ENCODE measurements at places on chromosomes 11 and 22. TPM values are rescaled to one million over a fixed set of nuclear protein-coding genes. Genes with fewer than 3 reads are reported as not detected.
A peak's percentile ranks its signal among the peaks of the same experiment; 100 is the strongest.

RAB39A gene
- not detected for total RNA-seq

DDX25 gene
- not detected for total RNA-seq

FAM181B gene
- total RNA-seq, result not detected

UCP3 gene
- total RNA-seq, result 5.6 TPM

RFPL3 gene
- total RNA-seq, result not detected

MIAT gene
- 305 TPM for total RNA-seq

INSC gene
- not detected for total RNA-seq

ST13 gene
- total RNA-seq, result 122 TPM

DNA sequence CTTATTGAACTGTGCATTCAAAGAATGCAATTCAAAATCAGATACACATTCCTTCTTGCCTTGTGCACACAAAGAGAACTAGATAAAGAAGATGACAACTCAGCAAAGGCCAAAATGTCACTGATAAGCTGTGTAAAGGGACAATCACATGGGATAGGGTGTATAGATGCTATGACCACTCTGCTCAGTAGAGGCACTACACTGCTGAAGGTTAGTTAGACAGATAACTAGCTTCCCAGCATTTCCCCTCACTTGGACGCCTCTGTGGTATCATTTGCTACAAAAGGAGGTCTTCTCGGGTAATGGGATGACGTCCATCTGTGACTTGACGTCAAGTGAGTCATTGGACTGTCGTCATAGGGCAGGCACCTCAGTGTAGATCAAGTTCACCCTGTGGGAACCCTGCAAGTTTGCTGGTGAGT is 424.9 kb upstream of the CCDC90B start:
- DNase-seq, result no peak

- DNase-seq, result no peak
These were observed 26.5 kb downstream of the SYT7 start for GRCh38 chr11:61554172-61554988.

DNA sequence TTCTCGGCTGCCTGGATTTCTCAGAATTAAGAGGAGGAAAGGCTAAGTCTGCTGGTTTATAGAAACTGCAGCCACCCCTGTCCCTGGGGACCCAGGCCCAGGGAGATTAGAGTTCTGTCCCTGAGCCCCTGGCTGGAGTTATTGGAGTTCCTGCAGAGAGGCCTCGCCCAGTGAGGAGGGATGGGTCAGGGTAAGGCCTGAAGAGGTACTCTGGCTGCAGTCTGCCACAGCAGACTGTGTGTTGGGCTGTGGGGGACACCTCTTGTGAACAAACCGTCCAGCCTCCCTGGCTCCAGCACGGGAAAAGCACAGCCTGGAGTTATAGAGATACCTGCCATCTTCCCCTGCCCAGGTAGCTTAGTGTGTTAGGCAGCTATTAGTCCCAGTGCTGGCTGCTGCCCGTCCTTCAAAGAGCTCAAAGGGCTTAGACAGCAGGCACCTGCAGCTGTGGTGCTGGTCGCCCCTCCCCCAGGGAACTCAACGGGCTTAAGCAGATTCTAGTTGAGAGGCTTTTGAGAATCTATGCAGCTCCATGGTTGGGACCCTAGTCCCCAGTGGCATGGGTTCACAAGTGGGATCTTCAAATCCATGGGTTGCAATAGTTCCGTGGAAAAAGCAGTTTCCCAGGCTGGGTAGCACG is 36.6 kb upstream of the MUC15 start:
- no peak for DNase-seq

- DNase-seq, result peak; percentile 46
These were observed 1.7 kb downstream of the QSER1 start for GRCh38 chr11:32894149-32894827.

DNA sequence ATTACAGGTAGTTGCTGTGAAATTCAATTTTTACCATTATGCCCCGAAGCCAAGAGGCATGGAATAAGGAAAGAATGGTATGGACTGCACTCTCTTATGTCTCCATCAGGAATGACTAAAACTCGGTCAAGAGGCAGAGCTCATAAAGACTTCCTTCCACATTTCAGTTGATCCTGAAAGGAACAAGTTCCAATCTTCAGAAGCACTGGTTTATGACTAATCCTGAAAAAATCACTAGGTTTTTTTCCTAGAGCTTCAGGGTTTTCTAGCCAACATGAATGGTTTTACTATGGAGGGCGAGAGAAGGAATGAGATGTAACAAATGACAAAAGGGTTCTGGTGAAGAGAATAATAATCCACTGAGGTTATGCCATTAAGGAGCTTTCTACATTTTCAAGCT is 832.2 kb downstream of the NTM start:
- no peak for DNase-seq

DNA sequence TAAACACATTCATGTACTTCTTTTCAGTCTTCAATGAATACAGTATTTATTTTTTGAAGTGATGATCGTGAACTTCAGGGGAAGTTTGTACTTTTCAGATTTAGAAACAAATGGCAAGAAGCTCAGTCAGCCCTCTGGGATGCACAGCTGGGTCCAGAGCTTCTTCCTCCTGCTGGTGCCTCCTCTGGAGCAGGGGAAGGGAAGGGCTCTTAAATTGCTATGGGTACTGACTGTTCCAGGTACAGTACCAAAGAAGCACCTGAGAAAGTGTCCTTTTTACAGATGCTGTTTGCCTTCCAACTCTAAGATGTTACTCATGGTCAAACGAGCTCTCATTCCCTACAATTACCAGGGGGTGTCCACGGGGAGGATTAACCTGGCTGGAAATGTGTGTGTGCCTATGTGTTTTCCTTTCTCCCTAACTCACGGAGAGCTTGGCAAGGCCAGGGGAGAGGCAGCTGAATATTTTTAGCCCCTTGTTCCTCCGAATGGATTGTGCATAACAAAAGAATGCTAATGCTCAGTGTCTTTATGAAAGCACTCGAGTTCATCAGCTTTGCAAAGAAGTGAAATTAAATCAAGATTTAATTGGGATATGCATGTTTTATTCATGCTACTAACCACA is 313.7 kb upstream of the CADM1 start:
- no peak for DNase-seq

GRCh38 chr11:111792955-111793500 is 26.8 kb upstream of the PPP2R1B start:
- DNase-seq, result no peak

DNA sequence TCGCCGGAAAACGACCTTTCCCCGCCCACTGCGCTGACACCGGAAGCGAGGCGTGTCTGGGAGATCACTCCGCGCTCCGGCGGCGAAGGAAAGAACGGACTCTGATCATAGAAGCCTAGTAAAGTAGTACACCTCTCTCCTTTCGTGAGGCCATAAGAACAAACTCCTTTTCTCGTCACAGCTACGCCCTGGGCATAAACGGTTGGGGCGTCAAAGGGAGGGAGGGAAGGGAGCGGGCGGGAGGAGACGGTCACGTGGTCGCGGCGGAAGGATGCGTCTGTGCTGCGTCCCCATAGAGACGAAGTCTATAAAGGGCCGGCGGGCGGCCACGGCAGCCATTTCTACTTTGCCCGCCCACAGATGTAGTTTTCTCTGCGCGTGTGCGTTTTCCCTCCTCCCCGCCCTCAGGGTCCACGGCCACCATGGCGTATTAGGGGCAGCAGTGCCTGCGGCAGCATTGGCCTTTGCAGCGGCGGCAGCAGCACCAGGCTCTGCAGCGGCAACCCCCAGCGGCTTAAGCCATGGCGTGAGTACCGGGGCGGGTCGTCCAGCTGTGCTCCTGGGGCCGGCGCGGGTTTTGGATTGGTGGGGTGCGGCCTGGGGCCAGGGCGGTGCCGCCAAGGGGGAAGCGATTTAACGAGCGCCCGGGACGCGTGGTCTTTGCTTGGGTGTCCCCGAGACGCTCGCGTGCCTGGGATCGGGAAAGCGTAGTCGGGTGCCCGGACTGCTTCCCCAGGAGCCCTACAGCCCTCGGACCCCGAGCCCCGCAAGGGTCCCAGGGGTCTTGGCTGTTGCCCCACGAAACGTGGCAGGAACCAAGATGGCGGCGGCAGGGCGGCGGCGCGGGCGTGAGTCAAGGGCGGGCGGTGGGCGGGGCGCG is at the start of gene ATF4:
Gene ATF4, plus strand, starts transcription at position 337 of the 880 bp plus-strand sequence. CDS start 884 bp downstream, outside the sequence.
- DNase-seq, result peak; percentile 78

GRCh38 chr11:74466916-74467885 is at the start of gene KCNE3:
Gene KCNE3, minus strand, starts transcription at chr11:74467549. Its CDS starts 9,986 bp downstream, at chr11:74457563.
- DNase-seq, result no peak

DNA sequence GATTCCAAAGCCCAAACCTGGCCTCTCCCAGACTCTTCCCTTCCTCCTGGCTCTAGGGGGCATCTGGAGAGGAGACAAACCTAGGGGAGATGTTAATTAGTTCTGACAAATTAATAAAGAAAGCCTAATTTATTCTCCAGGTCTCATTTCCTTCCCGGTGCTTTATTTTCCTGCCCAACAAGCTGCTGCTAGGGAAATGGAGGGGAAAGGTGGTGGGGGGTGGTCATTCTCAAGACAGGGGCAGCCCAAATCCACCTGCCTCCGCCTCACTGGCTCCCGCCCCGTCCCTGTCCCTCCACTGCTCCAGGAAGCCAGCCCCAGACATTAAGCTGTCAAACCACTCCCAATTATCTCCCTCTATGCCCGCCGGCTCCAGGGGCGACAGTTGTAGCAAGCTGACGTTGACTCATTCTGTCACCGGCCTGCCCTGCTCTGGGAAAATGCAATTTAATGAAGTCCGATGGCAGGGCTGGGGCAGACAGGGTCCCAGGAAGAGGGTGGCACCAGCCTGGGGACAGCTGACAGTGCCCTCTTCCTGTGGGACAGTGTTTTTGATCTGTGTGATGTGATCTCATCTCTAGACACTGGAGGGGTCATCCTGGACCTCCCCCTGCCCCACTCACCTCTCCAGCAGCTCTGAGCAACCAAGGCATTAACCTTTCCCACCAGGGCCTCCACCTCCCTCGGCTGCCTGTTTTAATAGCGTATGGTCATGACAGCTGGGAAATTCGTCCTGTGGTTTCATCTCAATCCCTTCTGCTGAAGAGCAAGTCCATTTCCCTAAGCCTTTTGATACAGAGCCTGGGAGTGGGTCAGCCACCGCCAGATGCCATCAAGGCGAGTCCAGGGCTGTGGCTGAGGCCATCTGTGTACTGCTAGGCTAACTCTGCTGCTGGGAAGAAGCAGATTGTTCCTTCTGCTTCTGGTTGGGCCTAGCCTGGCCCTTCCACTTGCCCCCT is 27.1 kb downstream of the NECTIN1 start:
- no peak for DNase-seq

- no peak for DNase-seq
These were observed 79.5 kb downstream of the TIMP3 start for GRCh38 chr22:32880893-32881596.

- DNase-seq, result no peak
These were observed 476.4 kb downstream of the INSC start for GRCh38 chr11:15591112-15591537.

DNA sequence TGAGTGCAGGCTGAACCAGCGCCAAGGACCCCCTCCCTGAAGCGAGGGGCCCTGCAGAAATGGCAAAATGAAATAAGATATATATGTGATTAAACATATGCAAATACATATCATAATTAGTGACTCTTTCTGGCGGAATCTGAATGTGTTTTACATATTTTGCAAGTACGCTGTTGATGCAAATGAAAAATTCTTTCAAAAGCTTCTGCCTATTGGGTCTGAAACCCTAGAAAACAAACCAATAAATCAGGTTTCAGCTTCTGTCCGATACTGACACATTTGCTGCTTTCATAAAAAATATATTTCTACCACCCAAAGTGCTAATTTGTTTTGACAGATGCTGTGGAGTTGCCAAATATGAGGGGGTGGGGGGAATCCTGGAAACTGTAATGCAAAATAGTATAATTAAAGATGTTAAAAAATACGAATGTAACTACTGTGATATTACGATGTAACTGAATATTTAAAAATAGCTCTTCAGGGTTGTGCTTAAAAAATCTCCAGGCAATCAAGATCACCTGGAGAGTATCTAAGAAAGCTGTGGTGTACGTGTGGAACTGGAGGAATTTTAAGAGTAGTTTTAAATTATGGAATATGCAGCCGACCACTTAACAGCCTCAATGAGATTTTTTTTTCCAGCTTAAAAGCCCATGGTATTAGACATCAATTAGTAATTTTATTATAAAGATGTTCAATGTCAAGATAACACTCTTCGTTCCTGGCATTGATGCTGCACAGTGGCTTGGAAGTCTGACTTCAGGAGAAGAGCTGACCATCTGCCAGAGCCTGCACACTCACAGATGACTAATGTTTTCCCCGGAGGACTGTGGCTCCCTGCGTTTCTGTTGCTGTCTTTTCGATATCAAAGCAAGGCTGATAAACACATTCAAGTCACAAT is 122.2 kb upstream of the RCN1 start:
- DNase-seq, result no peak

GRCh38 chr22:22085702-22086500 is 103.3 kb upstream of the TOP3B start:
- no peak for DNase-seq

DNA sequence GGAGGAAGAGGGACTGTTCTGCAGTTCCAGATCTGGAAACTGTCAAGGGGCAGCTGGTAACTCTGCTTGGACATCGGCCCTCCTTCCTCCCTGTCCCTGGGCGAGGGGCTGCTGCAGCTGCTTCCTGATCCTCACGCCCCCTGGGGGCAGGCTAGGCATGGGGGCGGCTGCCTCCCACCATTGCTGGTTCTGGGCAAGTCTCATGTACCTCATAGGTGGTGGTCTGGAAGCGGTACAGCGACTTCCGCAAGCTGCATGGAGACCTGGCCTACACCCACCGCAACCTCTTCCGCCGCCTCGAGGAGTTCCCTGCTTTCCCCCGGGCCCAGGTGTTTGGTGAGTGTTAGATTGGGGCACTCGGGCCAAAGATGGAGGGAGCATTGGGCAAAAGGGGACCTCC is 5.0 kb downstream of the SNX15 start:
- no peak for DNase-seq

- DNase-seq, result no peak
These were observed 12.9 kb upstream of the FAT3 start for GRCh38 chr11:92211576-92212167.

GRCh38 chr11:10204021-10204420 is 90.0 kb downstream of the SBF2 start:
- no peak for DNase-seq

DNA sequence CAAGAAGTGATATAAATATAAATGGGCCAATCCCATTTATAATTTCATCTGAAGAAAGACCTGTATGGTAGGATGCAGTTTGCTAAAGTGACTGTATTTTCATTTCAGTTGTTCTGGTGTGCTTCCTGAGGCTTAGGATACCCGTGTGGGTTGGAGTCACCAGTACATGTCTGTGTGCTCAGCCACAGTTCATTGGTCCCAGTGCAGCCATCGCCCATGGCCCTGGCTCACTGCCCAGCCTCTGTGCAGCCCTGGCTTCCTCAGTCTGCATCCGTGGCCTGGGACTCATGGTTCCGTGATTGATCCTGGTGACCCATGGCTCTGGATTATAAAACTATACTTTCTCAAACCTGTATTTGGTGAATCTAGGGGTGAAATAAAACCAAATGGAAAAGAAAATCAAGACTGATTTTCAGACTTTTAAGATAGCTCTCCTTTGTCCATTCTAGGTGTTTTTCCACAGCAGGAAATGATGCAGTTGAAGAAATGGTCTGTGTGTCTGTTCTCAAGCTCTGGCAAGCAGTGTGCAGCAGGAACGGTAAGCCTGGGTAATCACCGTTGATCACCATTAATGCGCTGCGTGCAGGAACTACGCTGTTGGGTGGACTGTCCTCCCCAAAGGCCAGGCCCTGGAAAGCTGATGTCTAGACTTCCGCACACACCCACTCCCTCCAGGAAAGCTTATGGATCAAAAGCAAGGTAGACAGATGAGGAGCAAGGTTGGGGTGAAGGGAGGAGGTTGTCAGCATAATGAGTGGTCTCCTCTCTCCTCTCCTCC is 27.2 kb downstream of the TTC12 start:
- DNase-seq, result no peak

- DNase-seq, result no peak
These were observed 5.4 kb upstream of the APOL2 start for GRCh38 chr22:36244522-36245391.
